Activated T-cell treated with anti-CD3 and anti-CD28 coated beads for 1 hour (primary cell): ENCODE measurements at places on chromosomes 2 and 18.

GRCh38 chr2:30351949-30352348 is 95.1 kb upstream of the LCLAT1 start:
- DNase-seq = no peak

- no peak for DNase-seq
Observed at GRCh38 chr2:157349949-157350515, 24.4 kb upstream of the ERMN start.

DNA sequence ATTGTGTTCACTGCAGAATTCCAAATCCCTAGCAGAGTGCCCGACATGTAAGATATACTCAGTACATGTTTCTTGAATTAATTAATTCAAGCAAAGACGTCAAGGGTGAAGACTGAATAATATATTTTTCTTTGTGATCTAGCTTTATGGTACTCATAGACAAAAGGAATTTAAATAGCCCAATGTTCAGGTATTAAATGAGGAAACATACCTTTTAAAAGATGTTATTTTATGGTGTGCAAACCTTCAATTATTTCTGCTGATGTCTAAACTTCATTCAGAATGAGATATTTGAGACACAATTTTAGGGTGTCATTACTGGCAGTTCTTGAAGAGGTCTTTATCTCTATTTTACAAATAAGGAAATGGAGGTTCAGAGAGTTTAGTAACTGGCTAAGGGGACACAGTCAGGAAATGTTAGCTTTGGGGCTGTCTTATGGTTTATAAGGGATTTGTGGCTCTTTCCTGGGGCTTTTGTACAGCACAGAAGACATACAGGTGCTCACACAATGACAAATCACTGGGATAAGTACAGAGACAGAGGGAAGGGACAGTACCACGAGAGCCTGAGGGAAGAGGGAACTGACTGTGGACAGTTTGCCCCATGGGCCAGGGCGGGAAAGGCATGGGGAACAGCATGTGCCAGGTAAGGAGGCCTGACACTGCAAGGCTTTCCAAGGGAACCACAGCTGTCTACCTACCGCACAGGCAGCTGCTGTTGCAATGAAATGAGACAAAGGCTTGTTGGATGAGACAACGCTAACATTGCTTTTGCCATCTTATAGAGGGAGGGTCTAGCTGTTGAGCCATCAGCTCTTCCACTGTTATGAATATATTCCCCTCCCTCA is 155.3 kb downstream of the DDX1 start:
- no peak for DNase-seq

- peak; percentile 35 for DNase-seq
Observed at GRCh38 chr2:165015052-165015642, 59.8 kb upstream of the SLC38A11 start.

GRCh38 chr18:48340560-48340959 is 68.6 kb downstream of the ZBTB7C start:
- DNase-seq = no peak

- DNase-seq = no peak
Observed at GRCh38 chr2:73176205-73176880, 26.0 kb upstream of the NOTO start.

GRCh38 chr2:102273619-102274211 is 37.6 kb upstream of the IL1RL1 start:
- DNase-seq = no peak

DNA sequence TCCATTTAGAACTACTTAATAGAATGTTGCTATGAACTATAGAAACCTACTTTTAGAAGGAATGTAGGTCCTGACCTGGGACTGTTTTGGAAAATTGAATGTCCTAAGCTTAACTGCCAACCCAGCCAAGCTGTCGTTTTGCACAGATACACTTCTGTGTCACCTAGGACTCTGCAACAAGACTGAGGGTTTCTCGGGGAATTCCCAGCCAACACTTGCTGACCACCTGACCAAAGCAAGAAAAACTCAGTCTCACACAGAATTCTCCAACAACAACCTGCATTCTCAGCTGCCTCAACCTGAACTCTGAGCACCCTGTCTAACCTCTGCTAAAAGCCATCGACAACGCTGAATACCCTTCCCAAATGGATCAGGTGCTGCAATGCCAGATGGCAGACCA is 128.2 kb downstream of the SS18 start:
- no peak for DNase-seq

- DNase-seq = no peak
Observed at GRCh38 chr2:112021781-112022231, 33.3 kb upstream of the TMEM87B start.

DNA sequence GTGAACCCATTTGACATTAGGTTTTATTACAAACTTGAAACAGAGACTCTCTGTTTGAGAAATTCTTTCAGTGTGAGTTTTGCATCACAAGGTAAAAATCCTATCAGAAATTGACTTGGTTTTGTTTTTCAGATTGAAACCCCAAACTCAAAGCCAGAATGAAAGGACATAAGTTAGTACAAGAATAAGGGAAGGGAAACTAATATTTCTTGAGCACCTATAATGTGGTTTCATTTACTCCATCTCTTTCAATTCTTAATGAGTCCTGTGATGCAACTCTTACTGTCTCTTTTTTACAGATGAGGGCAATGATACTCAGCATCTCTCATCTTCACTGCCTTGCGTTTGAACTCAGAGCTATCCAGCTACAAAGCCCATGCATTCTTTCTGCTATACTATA is 210.0 kb upstream of the SIX3 start:
- DNase-seq = no peak

- DNase-seq = no peak
Observed at GRCh38 chr2:23595601-23596251, 210.7 kb downstream of the KLHL29 start.

DNA sequence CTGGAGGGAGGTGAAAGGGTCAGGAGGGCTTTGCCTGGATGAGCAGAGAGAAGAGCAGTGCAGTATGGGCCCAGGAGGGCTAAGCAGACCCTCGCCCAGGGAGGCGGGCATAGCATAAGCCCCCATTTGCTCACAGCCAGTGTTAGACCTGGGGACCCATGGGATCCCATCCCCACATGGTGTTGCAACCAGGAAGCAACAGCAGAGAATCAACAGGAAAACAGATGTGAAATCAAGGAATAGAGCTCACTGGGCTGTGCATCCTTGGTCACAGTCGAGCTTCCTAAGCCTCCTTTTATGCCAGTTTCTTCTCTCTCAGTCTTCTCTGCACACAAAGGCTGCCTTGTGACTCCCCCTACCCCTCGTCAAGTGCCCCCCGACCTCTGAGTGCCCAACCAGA is 19.9 kb downstream of the ASB18 start:
- DNase-seq = no peak

DNA sequence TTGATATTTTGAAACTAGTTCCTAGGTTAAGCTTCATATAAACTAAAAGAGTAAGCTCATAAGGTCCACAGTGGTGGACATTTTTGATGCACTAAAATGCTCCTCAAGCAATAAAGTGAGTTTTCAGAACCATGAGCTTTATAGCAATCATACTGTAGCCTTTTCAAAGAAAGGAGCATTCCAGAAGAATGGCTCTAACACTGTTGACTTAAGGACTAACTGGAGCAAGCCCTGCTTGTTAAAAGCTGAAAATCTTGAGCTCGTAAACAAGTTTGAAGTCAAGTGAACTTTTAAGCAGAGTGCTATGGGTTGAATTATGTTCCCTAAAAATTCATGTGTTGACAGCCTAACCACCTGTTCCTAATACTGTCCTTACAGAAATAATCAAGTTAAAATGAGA is 38.0 kb downstream of the KYNU start:
- DNase-seq = no peak

DNA sequence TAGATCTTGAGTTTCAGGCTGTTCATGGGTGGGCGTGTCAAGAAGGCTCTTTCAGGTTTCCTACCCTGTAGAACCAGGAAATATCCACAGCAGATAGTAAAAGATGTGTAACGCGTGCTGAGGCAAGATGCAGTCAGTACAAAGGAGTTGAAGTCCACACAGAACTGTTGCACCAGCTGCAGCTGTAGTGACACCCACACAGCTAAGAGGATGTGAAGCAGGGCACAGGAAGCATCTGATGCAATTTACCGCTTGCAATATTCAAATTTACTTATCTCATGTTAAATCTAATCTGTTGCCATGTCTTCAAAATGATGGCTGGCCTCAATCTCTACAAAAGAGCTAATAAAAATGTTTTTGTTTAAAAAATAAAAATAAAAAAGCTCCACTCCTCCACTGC is 132.8 kb downstream of the ARHGAP15 start:
- DNase-seq = peak; percentile 15

GRCh38 chr2:158498749-158499136 is 42.0 kb downstream of the PKP4 start:
- no peak for DNase-seq

DNA sequence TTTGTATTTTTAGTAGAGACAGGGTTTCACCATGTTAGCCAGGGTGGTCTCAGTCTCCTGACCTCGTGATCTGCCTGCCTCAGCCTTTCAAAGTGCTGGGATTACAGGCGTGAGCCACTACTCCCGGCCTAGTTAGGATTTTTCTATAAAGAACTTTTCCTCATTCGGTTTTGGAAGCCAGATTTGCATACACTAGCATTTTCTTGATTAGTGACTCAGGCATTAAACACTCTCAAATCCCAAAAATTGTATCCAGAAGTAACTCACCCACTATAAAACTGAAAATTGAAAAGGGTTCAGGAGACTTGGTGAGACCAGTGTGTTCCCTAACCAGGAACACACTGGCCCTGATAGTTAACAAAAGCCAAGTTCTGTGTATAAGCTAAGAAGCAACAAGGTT is 25.2 kb downstream of the EIF2AK3 start:
- DNase-seq = no peak

DNA sequence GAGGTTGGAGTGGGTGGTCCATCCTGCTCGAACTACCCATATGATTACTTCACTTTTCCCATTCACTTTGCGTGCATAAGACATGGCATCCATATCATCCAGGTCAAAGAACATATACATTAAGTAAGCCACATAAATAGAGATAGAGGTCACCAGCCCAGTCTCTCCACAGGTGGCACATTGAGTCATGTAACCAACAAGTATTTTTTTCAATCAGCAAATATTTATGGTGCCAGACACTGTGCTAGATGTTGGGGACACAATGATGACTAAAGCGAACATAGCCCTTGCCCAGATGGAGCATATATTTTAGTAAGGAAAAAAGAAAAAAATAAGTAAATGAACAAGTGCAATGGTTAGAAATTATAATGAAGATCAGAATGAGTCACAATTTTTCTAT is 83.6 kb upstream of the LCLAT1 start:
- no peak for DNase-seq

GRCh38 chr2:175973373-175973772 is 28.7 kb downstream of the LNPK start:
- no peak for DNase-seq

- no peak for DNase-seq
Observed at GRCh38 chr2:161388146-161388779, 27.8 kb upstream of the TBR1 start.

GRCh38 chr2:64221935-64222334 is 77.7 kb upstream of the PELI1 start:
- DNase-seq = no peak

GRCh38 chr2:113672326-113672932 is 45.4 kb downstream of the RABL2A start:
- no peak for DNase-seq

- DNase-seq = no peak
Observed at GRCh38 chr2:134301928-134302260, 48.0 kb downstream of the MGAT5 start.

GRCh38 chr2:194495046-194495445 is 1162.0 kb upstream of the SLC39A10 start:
- DNase-seq = no peak

DNA sequence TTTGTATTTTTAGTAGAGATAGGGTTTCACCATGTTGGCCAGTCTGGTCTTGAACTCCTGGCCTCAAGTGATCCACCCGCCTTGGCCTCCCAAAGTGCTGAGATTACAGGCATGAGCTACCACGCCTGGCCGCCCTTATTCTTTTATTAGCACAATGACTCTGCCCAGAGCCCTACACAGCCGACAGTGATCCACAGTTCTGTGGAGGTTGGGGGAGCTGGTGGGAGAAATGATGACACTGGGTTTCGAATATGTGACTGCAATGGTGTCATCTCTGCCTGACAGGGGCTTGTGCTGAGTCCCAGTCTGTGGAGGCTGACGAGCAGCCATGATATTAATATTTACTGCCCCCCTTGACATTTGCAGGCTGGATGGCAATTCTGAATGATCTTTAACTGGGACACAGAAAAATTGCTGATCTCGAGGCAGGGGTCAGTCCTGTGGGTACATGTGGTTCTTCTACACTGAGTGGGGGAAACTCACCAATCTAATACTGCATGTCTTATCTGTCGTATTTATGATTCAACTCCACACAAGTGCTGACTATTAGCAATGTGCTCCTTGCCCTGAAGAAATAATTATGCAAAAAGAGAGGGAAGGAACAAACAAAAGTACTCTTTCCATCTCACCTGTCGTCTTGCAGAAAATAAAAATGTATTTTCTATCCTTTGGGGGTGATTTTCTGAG is 6.3 kb upstream of the CTAGE1 start:
- DNase-seq = no peak

GRCh38 chr2:62234755-62235655 is 39.1 kb downstream of the B3GNT2 start:
- DNase-seq = no peak

DNA sequence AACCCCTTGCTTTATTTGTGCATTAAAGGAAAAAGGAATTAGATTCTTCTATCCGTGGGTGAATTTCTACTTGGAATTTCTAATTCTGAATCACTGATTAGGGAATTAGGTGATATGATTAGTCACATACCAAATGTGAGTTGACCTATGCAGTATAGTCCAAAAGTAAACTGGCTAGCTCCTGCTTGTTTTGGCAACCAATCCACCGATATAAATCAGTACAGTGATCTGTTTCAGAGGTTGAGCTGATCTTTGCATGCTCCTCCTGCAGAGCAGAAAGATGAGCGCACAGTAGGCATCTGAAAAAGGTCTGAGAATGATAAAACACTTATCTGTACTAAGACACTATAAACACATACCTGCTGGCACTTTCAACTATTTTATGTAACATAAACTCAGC is 86.6 kb downstream of the LRP1B start:
- DNase-seq = no peak

DNA sequence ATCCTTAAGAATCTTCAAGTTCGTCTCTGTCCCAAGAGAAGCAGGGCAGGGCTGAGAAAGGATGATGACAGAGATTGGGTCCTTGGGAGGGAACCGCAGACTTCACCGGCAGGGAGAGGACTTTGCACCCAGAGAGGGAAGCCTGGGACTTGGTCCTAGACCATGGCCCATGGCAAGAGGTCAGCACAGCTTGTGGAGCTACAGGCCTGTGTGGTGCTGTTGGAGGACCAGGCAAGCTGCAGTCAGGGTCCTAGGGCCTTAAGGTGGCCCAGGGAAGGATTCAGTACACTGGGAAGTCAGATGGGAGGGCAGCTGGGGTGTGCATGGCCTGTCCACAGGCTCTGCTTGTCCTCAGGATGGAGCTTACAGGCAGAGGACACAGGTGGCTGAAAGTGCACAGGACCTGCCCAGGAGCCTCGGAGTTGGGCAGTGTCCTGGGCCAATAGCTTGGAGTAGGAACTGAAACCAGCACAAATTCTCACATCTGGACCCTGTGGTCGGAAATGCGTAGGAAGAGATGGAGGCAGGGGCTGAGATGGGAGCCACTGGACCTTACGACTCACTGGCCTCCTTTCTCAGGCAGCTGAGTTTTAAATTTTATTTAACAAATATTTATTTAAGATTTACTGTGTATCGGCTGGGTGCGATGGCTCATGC is 56.4 kb upstream of the TCF7L1 start:
- DNase-seq = no peak
